ENCODE measurements at places on chromosomes 3 and 15.

- DNase-seq: no peak
Observed at GRCh38 chr3:128167646-128167972, 14.3 kb downstream of the EEFSEC start.

DNA sequence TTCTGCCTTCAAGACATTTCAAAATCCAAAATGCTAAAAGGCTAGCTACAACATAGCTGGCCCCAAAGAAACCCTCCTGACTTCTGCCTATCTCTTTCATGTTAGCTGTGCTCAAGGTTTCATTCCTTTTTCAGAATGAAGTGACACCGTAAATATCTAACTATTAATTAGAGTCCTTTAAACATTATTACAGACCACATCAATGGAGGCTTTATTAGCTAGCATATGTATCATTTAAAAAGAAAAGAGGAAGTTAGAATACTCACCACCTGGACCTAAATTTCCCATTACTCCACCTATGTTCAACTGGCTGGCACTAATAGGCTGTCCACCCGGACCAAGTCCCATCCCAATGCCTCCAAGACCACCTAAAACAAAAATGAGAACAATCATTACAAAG lies 24.6 kb downstream of the MYEF2 start:
- DNase-seq: no peak

- no peak for DNase-seq
Observed at GRCh38 chr15:95086531-95087252, 855.3 kb downstream of the MCTP2 start.

DNA sequence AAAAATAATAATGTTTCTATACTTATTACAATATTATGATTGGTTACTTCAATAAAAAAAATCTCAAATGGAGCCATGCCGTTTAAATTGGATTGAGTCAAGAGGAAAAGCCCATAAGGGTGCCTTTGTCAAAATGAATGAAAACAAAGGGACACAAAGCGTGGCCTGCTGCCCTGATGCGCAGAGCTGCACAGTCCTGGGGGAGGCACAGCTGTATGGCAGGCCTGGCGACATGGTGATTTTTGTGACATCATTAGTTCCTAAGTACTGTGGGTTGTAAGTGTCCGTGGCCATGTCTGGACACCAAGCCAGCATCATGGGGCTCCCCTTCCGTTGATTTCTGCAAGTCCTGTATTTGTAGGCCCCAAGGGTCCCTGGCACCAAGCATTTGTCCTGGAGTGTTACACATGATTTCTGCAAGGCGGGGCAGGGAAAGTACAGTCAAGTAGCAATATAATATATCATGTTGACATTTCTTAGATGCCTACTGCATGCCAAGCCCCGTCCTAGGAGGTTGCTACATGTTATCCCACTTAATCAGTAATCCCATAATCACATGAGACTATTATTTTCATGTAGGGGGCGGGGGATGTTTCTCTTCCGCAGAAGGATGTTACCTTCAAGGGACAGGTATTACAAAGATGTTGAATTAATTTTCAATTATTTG lies 59.7 kb downstream of the GHSR start:
- DNase-seq: no peak

DNA sequence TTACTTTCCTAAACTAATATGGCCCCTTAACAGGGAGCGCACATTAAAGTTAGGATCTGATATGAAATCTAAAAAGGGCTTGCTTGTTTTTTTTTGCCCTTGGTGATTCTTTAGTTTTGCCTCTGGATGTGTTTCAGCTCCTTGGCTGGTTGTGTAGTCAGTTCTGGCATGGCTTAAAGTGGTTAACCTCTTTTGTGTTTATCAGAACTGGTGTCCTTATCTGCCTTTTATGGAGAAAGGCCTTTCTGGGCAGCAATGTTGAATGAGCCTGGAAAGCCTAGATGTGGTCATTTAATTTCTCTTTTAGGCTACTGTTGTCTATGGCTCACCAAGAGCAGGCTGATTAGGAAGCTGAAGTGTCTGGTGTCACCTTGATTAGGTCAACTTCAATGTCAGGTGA lies 254.5 kb upstream of the ROPN1 start:
- no peak for DNase-seq

GRCh38 chr3:58005669-58006068 lies 2.6 kb upstream of the FLNB start:
- no peak for DNase-seq

DNA sequence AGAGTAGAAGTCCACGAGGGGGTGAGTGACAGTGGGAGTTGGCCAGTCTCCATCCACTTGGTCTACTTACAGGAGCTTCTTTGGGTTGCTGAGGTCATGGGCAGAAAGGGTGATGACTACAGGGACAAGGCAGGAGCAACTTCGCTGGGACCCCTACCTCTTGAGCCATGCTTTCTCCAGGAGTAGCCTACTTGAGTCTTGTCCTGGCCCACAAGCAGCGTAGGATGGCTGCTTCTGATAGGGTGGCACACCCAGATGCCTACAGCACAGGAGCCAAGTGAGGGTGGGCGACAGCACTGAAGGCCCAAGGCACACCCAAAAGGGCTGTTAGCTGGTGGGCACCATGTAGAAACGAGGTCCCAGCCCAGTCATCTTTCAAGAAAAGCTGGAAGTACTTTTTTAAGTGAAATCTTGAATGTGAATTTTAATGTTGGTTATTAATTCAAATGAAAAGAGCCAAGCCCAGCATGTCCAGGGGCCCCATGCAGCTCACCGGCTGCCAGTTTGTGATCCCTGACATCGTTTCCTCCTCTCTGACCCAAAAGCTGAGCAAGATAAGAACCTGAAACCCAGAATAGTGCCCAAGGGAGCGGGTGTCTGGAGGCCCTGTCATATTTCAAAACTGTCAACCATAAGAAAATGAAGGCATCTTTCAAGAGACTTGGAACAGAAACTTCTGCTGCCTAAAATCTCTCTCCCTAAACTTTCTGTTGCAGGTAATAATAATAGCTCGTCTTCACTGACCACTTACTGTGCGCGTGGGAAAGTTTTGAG lies 2.2 kb upstream of the CPEB1 start:
- no peak for DNase-seq

DNA sequence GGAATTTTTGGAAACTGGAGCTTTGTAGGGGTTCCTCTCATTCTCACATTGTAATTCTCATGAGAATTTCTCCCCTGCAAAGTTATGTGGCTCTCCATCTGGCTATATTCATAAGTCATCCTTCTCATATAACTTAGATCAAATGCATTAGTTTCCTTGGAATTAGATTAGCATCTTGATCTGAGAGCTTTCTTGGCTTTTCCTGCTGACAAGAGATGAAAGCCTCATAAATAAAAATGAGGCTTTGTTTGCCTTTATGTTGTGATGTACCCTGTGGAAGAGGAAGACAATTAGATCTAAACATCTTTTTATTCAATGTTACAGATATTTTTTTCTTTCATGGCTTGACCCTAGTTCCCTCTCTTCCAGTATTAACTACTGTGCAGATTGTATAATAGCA lies 165.4 kb upstream of the ZPLD1 start:
- DNase-seq: no peak

DNA sequence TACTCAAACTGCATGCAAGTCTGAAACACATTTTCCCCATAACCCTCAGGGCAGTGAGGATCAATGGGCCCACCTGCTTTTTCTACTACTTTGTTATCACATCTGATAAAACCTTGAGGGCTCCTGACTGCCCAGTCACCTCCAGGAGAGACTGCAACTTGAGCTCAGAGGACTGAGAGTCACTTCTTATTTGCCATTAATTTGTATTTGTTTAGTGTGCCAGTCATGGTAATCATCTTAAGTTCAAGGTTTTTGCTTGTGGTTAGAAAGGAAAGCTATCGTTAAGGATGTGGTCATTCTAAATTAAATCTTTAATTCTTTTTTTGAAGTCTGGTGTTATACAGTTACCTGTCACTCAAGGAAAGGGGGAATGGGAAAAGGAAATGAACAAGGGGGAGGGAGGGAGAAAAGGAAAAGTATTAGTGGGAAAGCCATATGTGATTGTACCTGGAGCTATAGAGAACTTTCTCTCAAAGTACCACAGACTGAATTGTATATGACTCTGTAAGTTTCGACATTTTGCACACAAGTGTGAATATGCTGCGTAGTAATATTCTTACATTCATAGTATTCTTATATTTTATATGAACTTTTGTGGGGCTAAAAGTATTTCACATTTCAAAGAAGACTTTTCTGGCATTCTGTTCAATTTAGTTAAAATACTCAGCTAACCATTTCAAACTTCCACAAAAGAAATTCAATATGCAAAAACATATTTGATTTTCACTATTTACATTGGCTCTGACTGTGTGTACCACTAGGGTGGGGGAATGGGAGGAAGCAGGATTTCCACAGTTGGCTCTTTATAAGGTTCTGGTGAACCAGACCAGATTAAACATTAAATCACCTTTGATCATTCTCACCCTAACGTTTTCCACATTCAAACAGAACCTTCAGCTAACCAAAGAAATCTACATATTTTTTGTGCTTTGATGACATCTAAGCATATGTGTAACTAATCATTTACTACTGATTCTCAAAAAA lies 166.5 kb upstream of the ATP11B start:
- DNase-seq: no peak

DNA sequence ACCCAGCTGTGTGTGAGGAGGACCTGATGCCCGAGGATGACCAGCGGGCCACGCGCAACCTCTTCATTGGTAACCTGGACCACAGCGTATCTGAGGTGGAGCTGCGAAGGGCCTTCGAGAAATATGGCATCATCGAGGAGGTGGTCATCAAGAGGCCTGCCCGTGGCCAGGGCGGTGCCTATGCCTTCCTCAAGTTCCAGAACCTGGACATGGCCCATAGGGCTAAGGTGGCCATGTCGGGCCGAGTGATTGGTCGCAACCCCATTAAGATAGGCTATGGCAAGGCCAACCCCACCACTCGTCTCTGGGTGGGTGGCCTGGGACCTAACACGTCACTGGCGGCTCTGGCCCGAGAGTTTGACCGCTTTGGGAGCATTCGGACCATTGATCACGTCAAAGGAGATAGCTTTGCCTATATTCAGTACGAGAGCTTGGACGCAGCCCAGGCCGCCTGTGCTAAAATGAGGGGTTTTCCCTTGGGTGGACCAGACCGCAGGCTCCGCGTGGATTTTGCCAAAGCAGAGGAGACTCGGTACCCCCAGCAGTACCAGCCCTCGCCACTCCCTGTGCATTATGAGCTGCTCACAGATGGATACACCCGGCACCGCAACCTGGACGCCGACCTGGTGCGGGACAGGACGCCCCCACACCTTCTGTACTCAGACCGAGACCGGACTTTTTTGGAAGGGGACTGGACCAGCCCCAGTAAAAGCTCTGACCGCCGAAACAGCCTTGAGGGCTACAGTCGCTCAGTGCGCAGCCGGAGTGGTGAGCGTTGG lies 1.5 kb downstream of the RBM15B start:
- DNase-seq: no peak

GRCh38 chr3:186782542-186783057 lies 777 bp upstream of the EIF4A2 start:
- no peak for DNase-seq

DNA sequence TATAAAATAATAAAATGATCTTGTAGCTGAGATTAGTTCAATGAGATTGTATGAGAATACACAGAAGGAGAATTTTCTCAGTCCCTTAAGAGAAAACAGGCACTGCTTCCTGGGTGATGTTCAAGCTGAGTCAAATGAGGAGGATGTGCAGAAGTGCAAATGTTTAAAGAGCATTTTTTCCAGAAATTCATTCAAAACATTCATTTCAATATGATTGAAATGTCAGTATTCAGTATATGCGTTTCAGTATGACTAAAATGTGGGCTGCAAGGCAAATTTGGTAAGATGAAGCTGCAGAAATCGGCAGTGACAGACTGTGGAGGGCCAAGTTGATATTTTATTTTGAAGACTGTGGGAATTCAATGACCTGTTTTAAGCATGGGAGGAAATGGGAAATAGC lies 19.3 kb upstream of the PYDC2 start:
- no peak for DNase-seq
